ENCODE measurements at places on chromosomes 3 and 15.
A peak's percentile ranks its signal among the peaks of the same experiment; 100 is the strongest.

DNA sequence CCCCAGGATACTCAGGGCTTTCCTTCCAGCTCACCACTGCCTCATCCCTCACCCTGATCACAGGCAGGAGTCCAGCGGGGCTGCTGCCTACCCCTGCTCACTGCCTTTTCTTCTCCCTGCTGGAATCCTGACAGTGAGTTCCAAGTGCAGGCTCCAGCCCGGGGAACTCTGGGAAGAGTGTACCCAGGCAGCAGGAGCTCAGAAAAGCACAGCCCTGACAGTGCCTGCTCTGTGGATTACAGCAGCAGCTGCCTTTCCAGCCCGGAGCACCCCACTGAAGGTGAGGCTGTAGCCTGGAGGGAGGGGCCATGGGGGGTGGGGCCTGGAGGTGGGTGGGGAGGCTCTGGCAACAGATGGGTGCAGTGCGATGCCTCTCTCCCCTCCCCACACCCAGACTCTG lies 6.1 kb upstream of the JMJD7 start:
- peak; percentile 34 for DNase-seq

GRCh38 chr3:163890661-163891060 lies 1187.6 kb downstream of the SI start:
- DNase-seq: no peak

DNA sequence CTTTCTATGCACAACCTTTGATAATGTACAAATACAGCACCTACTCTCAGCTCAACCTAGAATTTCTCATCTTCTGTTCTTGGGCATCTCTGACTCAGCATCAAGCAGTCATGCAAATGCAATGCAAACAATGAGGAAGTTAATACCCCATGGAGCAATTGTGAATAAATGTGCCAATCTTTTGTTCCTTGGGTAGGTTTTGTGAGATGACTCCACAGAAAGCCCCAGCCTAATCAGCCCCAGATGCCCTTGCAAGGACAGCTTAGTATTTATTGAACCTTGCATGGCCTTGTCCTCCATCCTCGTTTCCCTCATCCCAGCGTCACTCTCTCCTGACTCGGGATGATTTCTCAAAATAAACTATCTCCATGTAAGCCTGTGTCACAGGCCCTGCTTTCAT lies 494.7 kb upstream of the NECTIN3 start:
- DNase-seq: no peak

DNA sequence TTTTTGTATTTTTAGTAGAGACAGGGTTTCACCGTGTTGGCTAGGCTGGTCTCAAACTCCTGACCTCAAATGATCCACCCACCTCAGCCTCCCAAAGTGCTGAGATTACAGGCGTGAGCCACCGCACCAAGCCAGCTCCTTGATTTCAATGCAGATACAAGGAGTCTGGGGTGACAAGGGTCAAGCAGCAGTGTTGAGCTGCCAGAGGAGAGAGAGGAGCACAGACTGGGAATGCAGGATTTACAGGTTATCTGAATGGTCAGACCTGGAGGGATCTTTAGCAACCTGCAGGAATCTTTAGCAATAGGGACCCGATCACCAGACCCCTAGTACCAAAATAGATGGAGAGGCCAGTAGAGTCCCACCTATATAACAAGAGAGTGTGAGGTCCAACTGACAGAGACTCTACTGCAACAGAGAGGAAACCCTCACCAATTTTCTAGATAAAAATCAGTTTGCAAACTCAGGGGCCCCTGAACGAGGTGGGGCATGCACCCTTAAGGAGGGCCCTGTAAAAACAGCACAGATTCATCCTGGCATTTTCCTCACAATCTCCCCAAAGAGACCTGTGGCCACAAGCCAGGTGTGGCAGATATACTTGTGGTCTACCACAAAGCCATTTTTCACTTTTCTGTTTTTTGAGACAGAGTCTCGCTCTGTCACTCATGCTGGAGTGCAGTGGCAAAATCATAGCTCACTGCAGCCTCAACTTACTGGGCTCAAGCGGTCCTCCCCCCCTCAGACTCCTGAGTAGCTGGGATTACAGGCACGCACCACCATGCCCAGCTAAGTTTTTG lies 10.7 kb upstream of the SHISA5 start:
- DNase-seq: no peak

DNA sequence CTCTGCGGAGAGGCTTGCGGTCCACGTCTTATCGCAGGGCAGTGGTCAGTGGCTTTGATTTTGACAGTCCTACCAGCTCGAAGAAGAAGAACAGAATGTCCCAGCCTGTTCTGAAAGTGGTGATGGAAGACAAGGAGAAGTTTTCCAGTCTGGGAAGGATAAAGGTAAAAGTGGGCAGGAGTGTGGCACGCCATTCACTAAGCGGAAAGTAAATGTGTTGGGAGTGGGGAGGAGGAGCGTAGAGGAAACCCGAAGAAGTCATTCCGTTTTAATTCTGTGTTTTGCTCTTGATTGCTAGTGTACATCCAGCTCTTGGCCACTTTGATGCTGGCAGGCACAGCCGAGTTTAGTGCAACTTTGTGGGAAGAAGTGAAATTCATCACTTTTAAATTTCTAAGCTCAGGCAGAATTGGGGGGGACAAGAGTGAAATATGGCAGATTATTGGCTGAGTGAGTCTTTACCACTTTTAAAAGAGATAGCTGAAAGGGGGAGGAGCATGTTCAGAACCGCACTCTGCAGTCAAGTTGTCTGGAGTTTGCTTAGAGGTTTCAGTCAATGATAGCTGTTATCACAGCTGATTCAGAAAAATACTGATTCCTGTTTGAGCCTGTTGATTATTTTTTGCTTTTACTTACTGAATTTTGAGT lies 1.8 kb downstream of the ARHGEF26 start:
- DNase-seq: no peak

- no peak for DNase-seq
These were observed at the start of gene SMCO1 for GRCh38 chr3:196514913-196515621. Gene SMCO1, minus strand, starts transcription at chr3:196515346. Its CDS starts 137 bp downstream, at chr3:196515209.

DNA sequence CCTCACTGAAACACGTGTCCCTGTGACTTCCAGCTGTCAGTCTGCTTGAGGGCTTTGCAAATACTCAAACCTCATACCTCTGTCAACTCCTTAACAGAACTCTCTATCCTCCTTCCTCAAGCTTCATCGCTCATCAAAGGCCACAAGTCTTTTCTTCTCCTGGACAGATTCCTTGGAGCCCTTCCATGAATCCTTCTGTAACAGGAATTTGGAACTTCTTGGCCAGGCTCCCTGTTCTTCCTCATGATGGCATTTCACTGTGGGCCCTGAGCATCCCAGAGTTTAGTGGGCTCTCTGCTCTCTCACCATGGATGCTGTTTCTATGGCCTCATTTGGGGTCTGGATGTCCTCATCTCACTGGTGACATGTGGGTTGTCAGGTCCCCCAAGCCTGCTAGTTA lies 105.0 kb upstream of the TLE3 start:
- DNase-seq: no peak

DNA sequence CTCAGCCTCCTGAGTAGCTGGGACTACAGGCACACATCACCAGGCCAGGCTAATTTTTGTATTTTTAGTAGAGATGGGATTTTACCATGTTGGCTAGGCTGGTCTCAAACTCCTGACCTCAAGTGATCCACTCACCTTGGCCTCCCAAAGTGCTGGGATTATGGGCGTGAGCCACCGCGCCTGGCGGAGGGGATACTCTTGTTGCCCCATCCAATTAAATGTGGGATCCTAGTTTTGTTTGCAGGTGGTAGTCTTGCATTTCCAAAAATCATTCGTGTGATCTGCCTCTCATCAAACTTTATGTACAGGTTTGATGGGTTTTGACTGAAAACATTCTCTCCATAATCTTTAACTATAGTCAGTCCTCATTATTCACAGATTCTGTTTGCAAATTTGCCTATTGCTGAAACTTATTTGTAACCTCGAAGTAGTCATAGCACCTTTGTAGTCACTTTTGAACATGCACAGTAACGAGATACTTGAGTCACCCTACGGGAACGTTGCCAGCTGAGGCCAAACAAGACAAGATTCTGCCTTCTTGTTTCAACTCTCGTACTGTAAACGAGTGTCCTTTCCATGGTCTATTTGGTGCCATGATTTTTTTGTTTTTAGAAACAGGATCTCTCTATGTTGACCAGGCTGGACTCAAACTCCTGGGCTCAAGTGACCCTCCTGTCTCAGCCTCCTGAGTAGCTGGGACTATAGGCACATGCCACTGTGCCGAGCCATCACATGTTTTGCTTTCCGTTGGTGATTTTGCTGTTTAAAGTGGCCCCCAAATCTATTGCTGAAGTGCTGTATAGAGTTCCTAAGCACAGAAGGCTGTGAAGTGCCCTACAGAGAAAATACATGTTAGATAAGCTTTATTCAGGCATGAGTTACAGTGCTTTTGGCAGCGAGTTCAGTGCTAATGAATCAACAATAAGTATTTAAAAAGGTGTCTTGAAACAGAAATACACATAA lies 8.1 kb upstream of the MAPK6 start:
- DNase-seq: no peak

GRCh38 chr15:59887211-59887610 lies 116.9 kb upstream of the FOXB1 start:
- no peak for DNase-seq

GRCh38 chr3:57012847-57013246 lies 47.6 kb upstream of the SPATA12 start:
- no peak for DNase-seq

GRCh38 chr3:149468504-149469212 lies 5.8 kb upstream of the TM4SF4 start:
- no peak for DNase-seq

DNA sequence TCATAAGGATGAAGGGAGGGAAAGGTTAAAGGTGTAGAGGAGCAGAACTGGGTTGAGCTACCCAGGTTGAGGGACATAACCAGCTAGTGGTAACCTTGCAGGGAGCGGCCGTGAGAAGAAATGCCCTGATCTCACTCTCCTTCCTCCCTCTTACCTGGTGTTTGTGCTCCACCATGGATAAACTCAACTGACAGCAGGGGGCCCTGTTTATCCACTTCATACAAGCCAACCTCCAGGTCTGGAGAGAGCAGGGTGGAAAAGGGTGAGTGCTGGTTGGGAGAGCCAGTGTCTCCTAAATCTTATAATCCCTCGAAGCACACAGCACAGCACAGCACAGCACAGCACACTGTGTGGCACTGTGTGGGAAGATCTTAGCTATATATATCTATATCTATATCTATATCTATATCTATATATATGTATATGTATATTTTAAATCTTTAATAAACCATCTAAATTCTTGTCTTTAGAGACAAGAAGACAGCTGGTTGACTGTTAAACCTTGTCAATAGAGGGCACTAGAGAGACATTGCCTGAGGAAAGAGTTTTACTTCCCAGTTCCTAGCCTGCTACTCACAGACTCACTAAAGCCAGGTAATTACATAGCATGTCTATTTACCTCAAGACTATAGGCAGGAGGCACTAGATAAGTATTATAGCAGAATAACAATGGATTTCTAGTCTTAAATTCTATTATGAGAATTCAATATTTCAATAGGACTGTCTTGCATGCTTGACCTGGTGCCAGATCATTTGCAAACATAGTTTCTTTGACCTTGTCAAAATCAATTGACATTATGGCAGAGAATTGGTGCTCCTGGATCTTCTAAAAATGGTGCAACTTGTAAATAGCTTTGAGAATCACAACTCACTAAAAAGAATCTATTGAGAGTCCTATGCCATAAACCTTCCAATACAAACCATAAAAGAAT lies 21.7 kb upstream of the FMN1 start:
- no peak for DNase-seq

DNA sequence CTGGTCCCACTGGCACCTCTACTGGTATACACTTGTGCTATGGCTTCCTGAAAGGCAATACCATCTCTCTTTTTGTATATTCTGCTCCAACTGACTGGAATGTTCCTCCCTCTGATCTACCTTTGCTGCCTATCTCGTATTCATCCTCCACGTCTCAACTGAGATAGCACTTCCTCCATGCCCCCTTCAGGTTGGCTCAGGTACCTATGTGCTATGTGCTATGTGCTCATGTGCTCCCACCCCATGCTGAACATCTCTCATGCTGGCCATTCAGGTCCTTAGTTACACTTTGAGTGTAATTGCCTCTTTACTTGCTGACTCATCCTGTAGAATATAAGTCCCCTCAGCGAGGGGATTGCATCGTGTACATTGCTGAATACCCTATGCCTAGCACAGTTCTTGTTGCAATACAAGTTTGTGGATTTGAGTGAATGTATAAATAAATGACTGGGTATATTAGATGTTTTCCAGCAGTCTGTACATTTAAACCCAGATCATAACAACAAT lies 156.9 kb downstream of the SOX2 start:
- DNase-seq: no peak

- no peak for DNase-seq
These were observed 32.1 kb downstream of the SCAP start for GRCh38 chr3:47443611-47443995.

Measured in Right ventricle myocardium inferior (tissue), 1 donor.